ENCODE measurements at places on chromosomes 13 and 19.
A peak's percentile ranks its signal among the peaks of the same experiment; 100 is the strongest.

- DNase-seq = no peak
Observed at GRCh38 chr19:7191946-7192691, 102.1 kb downstream of the INSR start.

DNA sequence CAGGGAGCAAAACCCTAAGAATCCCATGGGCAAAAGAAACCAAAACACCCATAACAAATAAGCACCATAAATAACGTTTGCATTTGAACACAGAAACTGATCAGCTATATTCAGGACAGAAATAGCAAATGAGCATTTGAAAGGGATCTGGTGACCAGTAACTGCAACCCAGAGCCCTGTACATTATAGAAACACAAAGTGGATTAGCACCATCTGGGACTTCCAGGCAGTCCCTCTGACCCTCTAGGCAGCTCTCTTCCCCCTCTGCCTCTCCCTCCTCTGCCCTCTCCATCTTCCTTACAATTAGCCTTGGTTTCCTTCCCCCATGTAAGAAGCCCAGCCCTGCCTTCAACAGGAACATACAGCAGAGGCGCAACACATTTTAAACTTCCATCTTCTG is 215.0 kb downstream of the DCLK1 start:
- DNase-seq = no peak

GRCh38 chr13:49697468-49697867 is 6.2 kb upstream of the EBPL start:
- no peak for DNase-seq

- no peak for DNase-seq
Observed at GRCh38 chr19:31307071-31307669, 42.1 kb downstream of the TSHZ3 start.

DNA sequence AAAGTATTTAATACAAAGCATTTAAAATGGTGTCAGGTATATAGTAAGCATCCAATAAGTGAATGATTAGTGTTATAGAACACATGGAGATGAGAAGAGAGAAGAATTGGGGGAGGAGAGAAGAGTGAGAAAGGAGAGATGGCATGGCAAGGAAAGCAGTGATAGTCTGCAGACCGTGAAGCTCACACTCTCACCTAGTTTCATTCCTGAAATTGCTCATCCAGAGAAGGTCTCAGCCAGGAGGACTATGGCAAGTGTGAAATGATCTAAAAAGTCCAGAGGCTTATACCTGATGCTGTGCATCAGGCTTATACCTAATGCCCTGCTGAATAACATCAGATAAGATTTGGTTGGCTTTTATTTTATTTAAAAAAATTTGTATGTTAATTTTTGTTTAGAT is 351.6 kb upstream of the KLF12 start:
- no peak for DNase-seq

DNA sequence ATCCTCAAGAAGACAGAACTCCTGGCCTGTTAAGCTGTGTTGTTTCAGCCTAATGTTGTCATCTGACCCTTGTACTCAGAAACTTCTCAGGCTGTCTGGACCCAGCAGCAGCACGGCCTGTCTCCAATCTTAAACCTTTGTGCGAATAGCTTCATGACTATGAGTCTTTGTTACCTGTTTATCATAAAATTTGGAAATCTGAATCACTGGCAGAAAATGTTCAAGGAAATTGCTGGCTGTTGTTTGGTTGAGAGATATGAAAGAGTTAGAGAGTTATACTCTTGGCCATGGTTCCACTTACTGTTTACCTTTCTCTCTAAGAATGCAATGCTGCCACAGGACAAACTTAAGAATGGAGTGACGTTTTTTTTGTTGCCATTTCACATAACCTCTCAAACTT is 59.6 kb downstream of the EFNB2 start:
- no peak for DNase-seq

DNA sequence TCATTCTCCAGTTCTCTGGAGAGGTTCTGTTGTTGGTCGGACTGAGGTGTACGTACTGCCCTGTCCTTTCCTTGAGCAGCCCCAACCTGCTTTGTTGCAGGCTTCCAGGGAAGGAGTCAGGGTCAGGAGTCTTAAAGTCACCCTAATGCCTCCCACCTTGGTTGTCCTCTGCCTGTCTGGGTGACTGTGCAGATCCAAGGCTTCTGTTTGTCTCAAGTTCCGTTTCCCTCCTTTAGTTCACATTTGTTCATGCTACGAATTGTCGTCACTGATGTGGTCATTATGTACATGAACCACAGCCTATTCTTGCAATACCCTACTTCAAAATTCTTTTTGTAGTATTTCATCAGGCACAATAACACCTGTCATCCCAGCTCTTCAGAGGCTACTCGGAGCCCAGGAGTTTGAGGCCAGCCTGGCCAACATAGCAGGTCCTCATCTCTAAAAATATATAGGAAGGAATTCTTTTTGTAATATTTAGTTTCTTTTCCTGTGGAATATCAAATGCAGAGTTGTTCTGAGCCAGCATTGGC is 7.4 kb downstream of the ZNF586 start:
- no peak for DNase-seq

DNA sequence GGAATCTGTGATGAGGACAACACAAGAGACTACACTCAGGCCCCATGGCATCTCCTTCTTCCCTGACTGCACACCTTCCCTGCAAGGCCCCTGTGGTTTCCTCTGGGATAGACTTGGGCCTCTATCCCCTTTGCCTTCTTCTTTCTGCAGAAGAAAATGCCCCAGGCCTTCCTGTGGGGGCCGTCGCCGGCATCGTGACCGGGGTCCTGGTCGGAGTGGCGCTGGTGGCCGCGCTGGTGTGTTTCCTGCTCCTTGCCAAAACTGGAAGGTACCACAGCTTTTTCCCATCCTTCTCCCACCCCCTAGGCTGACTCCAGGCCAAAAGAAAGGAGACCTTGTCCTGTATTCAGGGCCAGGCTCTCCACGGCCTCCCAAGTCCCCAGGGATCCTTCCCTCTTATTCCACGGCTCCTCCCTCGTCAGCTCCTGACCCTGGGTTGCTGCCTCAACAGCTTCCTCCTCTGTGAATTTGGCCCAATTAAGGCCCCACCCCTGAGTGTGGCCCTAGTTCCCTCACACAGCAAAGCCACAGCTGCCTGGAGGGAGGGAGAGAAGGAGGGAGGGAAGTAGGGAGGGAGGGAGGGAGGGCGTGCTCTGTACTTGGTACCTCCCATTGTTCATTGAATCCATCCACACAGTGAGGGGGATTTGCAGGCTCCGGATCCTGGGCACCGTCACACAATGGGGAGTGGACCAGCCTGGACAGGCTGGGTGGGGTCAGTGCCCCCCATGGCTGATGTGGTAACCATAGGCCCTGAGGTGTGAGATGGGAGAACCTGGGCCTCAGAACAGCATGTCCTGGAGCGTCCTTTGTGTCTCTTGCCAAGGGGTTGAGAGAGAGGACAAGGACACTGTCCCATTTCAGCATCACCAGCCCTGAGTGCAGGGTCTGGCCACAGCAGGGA is 12.5 kb downstream of the CEACAM3 start:
- DNase-seq = no peak

DNA sequence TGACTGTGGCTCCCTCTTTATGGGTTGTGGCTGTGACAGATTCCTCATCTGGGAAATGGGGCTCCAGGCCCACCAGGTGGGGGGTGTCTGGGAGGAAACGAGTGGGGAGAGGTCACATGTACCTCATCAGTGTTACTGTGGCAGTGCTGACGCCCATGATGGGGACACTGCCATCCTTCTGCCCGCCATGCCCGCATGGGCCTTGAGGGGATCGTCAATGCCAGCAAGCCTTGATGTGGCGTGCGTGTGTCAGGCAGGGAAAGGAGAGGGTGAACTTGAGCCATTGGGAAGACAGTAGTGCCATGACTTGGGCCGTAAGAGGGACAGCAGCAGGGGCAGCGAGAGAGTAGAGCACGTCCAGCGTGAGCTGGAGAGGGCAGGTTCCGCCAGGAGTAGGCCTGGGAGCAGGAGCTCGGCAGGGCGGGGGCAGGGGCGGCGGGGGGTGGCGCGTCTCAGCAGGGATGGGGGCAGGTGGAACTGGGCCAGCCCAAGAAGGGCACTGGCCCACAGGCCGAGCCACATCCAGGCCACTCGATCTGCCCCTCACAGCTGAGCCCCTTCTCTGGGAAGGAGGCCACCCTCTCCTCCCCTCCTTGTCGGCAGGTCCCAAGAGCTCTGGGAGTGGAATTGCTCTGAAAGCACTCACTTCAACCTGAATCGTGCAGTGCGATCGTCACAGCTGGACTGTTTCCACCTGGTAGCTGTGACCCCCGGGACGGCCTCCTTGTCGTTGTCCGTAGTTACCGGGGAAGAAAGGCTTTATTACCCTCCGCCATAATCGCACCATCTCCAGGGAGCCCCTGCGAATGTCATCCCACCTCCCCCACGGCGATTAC is 9.9 kb downstream of the KLHL26 start:
- no peak for DNase-seq

DNA sequence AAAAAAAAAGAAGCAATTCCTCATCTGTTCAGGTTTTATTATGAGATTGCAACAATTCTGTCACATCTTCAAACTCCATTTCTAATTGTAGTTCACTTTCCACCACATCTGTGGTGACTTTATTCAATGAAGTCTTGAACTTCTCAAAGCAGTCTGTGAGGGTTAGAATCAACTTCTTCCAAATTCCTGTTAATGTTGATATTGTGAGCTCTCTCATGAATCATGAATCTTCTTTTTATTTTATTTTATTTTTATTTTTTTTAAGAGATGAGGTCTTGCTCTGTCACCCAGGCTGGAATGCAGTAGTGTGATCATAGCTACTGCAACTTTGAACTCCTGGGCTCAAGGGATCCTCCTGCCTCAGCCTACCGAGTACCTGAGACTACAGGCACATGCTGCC is 19.6 kb downstream of the ARHGAP35 start:
- no peak for DNase-seq

GRCh38 chr13:30676672-30677071 is 58.7 kb upstream of the ALOX5AP start:
- no peak for DNase-seq

GRCh38 chr13:89695343-89696257 is 1651.9 kb upstream of the MIR17HG start:
- peak; percentile 40 for DNase-seq

GRCh38 chr13:63542770-63543169 is 2127.1 kb upstream of the PCDH20 start:
- DNase-seq = no peak

DNA sequence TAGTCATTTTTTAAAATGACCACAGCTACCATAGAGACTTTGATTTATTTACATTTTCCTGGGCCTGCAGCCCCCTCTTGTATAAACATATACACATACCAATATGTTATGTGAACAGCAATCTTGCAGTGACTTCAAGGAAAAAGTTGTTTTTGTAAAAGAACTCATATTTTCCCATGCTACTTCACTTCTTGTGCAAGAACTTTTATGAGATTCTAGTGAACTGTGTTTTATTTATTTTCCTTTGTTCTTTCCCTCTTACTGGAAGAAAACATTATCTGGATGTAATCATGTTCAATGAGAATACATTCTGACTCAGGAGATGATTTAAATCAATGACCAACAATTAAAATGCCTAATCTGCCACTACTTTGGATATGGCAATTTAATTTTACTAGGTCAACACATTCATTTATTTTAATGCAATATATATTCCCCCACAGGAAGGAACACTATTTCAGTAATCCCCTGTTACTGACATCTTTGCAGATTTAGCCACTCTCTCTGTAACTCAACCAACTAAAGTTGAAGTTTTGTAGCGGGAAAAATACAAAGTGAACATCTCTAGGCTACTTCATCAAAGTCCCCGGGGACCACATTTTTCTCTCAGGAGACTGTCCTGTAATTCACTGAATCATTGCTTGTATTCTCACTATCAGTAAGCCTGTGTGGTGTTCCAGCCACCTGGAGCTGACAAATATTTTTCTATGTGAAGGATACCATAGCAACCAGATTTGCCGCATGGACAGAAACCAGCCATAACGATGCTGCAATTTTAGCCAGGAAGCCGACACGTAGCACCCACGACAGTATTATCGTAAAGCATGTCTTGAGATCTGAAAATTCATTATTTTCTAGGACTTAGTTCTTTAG is 90.5 kb downstream of the STARD13 start:
- no peak for DNase-seq

DNA sequence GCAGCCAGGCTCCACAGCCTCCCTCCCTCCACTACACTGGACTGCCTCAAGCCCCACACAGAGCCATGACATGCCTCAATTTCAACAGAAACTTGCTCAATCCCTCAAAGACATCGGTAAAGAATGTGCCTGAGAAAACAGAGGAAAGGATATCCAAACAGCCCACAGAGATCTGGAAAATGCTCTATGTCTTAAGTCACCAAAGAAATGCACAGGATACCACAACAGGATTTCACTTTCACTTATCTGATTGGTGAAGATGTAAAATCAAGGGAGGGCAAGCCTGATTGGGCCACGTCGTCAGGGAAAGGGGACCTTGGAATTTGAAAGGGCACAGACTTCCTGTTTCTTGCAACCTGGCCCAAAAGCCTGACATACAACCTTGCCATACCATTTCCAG is 14.2 kb downstream of the CACNA1A start:
- DNase-seq = no peak

DNA sequence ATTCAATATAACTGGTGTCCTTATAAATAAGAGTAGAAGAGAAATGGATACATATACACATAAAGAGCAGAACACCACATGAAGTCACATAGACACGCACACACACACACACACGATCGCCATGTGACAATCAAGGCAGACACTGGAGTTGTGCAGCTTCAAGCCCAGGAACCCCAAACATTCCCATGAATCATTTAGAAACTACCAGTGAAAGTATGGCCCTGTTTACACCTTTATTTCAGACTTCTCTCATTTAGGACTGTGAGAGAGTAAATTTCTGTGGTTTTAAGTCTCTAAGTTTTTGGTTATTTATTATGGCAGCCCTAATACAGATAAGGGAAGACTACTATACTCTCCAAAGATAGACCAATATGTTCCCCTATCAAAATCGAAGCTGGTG is 20.4 kb upstream of the TNFSF13B start:
- no peak for DNase-seq

GRCh38 chr13:110616103-110617101 is 1.1 kb downstream of the NAXD start:
- no peak for DNase-seq

GRCh38 chr13:28322256-28322905 is 172.5 kb downstream of the FLT1 start:
- no peak for DNase-seq

- DNase-seq = no peak
Observed at GRCh38 chr19:10286803-10287737, at the start of gene ICAM4. Gene ICAM4, plus strand, starts transcription at chr19:10286955. Its CDS starts 58 bp downstream, at chr19:10287013.

DNA sequence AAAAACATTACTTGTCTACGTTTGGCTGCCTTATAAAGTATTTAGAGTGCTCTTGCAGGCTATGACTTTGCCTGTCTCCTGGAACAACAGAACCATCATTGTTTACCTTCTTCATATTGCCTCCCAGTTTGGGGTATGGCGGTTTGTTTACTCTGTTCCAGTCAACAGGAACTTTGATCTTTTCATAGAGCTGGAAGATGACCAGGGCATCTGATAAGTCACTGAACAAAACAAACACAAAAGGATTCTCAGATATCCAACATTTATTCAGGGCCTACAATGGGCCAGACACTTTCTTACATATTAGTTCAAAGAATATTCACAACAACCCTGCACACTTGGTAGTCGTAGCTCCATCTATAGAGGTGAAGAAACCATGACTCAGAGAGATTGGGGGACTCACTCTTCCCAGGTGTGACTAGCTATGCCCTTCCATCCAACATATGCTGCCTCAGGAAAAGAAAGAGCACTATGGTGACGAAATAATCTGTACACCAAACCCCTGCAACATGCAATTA is 38.4 kb upstream of the CPB2 start:
- DNase-seq = no peak

- DNase-seq = no peak
Observed at GRCh38 chr19:11164879-11165406, 9.4 kb upstream of the SPC24 start.

All from KG1 (cell line).